Activated CD8-positive, alpha-beta T cell treated with anti-CD3 and anti-CD28 coated beads, Interleukin-2, amount 10 ng/mL, durations not matched to agents 7 days and 5 days (primary cell): ENCODE measurements at places on chromosomes 3 and 15. TPM values are rescaled to one million over a fixed set of nuclear protein-coding genes. Genes with fewer than 3 reads are reported as not detected.
A peak's percentile ranks its signal among the peaks of the same experiment; 100 is the strongest.

The ANXA2 gene
- 375 TPM for total RNA-seq

The SLC51A gene
- not detected for total RNA-seq

The RLBP1 gene
- not detected for total RNA-seq

The SAMD7 gene
- not detected for total RNA-seq

The PLA2G4E gene
- not detected for total RNA-seq

The TM2D3 gene
- 36.8 TPM for total RNA-seq

GRCh38 chr15:61226361-61227256, 2.5 kb downstream of the RORA start:
- no peak for DNase-seq

GRCh38 chr15:70382762-70383458, 285.2 kb upstream of the TLE3 start:
- peak; percentile 8 for DNase-seq

DNA sequence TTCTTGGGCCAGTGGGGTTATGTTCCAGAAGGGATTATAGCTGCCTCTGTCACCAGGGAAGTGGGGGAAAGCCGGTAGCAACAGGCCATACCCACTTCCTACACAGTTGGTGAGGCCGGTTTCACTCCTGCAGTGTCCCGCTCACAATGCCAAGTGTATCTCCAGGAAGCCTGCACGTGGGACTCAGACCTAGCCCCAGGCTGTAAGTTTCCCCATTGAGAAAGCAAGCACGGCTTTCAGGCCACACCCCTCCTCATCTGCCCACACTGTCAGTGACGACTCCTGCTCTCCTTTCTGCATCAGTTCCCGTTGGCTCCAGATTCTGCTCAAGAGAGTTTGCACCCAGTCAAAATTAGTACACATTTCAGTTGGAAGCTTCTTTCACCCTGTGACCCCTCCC, 51.6 kb upstream of the CPOX start:
- DNase-seq, result no peak

DNA sequence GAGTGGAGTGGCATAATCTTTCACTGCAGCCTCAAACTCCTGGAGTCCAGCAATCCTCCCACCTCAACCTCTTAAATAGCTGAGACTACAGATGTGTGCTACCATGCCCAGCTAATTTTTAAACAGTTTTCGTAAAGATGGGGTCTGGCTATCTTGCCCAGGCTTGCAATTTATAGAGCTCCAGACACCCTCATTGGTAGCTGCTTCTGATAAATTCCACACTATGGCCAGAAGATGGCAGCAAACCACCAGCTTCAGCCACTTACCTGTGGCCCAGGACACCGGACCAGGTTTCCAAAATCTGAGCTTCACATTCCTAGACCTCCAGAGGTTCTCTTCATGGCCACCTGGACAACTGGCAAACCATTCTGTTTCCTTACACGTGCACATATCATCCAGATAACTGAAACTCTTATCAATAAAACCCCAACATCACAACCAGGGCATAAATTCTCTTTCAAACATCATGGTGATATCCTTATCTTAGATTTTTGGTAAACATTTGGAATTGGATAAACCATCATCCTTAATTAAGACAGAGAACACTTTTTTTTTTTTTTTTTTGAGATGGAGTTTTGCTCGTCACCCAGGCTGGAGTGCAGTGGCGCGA, 28.9 kb downstream of the FBXW12 start:
- peak; percentile 76 for DNase-seq

DNA sequence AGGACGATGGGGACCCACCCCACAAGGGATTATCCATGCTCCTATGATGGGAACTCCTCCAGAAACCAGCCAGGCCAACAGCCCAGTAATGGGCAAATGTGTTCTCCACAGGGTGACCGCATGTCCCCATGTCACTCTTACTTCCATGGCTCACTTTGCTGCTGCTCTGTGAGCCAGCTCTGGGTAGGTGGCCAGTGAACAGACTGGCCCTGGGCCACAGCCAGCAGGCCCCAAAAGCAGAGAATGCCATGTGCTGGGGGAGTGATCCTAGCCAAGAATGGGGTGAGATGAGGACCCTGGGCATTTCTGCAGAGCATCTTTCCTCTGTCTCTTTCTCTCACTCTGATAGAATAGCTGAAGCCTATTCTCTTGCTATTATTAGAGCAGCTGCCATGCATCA, 391.4 kb downstream of the LRTM1 start:
- no peak for DNase-seq

DNA sequence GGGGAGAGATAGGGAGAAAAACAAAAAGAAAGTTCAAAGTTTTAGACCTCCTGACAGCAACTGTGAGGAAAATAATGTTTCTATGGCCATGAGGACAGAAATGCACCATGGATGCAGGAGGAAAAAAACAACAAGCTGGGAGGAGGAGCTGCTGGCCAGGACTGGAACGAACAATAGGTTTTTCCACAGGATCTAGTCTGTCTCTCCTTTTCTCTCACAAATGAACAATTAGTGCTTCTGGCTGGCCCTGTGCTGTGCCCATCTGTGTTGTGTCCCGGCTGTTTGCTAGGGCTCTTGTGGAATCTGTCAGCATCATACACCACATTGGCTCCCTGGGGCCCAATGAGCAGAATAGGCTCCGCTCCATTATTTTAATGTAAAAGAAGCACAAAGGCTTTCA, 15.2 kb downstream of the GK5 start:
- no peak for DNase-seq

DNA sequence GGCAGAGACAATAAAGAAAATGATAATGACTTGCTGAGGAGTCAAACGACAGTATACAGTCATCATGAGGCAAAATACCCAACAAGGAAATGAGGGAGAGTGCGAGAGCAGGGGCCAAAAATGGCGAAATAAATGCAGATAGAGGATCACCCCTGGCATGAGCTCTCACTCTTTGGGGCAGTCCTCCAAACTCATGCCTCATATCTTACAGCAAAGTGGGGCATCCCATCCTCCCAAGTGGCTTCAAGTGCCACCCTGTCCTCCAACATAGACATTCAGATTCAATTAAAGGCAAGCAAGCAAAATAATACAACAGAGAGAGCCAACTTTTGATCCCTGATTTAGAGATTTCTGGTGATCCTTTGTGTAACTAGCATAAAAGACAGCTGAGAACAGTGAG, 278.4 kb downstream of the GBE1 start:
- DNase-seq, result no peak

GRCh38 chr3:88574146-88574545, 424.4 kb downstream of the C3orf38 start:
- DNase-seq, result no peak

GRCh38 chr3:23129117-23129516, 74.0 kb upstream of the UBE2E2 start:
- DNase-seq, result no peak

DNA sequence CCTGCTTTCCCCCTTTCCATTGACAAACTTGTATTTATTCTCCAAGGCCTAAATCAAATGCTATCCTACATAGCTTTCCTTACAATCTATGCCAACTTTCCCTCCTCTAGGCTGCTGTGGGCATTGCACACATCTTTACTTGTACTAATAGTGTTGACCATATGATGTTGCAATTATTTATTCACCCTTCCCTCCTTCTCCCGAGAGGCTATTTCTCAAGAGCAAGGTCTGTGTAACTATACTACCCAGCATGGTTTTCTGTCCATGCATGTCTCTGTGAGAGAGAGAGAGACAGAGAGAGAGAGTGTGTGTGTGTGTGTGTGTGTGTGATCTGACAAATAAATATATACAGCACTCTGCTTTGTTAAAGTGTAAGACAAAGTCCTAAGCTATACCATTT, 63.8 kb downstream of the GTPBP8 start:
- no peak for DNase-seq

GRCh38 chr3:158702815-158703481, 29.3 kb downstream of the RARRES1 start:
- DNase-seq, result no peak

DNA sequence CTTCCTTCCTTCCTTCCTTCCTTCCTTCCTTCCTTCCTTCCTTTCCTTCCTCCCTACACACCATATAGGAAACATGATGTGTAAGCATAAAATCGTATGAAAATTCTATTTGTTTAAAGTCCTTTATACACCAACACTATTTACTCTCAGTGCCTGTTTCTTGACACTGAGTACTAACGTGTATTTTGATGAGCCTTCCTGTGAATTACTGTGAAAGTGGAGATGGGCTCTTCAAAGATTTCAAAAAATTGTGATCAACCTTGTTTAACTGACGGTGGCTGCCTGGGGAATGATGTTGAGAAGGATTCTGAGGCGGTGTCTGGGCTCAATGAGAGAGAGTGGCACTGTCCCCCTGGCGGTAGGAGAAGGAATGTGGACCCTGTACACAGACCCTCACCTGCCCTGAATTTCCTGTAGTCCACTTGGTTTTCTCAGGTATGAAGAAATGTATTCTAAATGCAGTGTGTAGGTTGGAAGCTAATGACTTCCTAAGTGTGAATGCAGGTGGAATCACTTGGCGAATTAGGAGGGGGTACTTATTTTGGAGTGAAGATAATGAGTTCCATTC, 237.9 kb downstream of the GAP43 start:
- DNase-seq, result no peak

- no peak for DNase-seq
These were observed 72.3 kb downstream of the TAMM41 start for GRCh38 chr3:11774296-11774877.

DNA sequence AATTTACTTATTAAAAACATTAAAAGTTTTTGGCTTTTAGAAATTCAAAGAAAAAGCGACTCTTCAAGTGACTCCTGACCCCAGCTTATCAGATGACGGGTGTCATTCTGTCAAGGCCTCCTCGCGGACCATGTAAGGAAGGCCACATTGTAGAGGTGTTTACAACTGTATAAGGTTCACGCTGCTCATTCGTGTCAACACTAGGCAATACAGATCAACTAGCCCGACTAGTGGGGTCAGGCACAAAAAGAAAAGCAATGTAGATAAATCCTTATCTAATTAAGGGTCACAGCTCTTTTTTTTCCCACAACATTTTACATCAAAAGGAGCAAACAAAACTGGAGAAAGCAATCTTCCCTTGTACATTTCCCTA, 207.5 kb upstream of the NR2F2 start:
- no peak for DNase-seq

DNA sequence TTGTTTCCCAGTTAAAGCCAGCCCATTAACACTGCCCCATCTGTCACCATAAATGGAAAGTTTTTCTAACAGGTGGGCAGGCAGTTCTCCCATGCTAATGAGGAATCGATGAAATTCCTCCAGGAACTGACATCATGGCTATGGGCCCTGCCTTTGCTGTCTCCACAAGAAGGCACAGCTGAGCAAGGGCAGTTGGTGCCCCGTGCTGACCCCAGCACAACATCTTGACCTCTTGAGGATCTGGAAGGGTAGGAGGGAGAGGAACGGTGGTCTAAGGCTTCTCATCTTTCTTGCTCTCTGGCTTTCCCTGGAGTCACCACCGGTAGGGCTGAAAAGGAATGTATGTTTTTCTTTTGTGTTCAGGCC, 46.7 kb downstream of the CHCHD6 start:
- DNase-seq, result no peak

DNA sequence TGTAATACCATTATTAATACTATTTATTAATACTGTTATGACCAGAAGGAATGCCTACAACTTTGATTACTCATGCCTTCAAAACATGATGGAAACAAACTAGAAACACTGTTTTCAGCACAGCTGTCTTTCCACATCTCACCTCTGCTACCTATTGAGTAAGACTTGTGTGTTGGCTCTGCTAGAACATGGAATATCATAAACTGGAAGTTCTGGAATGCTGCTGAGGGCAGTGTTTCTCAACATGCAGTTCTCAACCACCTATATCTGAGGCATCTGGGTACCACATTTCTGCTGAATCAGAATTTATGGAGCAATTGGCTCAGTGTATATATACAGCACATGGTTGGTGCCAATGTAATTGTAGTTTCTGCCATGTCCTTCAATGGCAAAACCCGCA, 392.1 kb downstream of the TUSC7 start:
- no peak for DNase-seq

DNA sequence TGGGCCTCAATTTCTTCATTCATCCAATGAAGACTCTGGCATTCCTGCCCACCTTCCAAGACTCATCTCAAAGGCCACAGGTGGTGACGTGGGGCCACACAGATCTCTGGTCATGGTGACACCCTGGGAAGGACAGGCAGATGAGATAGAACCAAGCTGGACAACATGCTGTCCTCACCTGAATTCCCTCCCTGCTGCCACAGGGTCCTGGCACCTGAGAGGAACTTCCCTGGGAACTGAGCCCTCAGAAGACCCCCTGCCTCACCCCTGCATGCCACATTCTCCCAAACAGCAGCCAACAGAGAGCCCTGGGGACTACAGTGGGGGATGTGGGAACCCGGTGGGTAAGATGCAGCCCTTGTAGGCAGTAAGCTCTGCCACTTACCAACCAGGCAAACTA, 10.7 kb downstream of the KLF15 start:
- no peak for DNase-seq

- no peak for DNase-seq
These were observed 983.7 kb downstream of the MCTP2 start for GRCh38 chr15:95215017-95215416.

DNA sequence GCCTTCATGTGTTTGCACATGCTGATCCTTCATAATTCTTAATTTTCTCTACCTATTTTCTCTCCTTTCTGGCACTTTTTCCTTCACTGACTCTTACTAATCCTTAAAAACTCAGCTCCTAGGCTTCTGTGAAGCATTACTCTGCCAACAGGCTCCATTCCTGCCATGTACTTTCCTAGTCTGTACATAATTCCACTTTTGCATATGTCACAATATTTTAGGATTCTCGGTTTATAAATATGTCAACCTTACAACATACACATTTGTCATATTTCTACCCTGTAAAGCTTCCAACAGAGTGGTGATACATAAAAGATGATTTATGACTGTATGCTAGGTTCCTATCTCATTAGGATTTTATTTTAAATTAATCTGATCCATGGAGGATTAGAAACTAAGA, 38.2 kb upstream of the AGTR1 start:
- no peak for DNase-seq

DNA sequence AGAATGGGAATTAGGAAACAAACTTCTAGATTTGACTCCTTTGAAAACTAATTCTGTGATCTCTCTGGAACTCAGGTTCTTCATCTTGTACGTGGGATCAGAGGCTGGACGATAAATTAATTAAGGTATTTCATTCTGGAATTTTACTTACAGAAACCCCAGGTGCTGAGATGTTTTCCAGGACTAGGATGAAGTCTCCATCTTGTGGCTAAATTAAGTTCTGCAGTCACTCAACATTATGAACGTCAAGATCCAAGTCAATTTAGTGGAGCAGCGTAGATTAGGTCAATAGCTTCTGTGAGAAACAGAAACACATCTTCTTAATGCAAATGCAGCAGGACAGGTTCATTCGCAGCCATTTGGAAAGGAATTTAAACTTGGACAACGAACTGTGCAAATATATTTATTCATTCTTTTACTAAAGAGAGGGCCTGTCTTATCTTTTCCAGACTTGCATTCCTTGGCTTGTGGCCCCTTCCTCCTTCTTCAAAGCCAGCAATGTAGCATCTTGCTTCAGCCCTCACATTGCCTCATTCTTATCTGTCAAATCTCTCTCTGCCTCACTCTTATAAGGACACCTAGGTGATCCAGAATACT, 26.7 kb upstream of the TMC3 start:
- peak; percentile 31 for DNase-seq

- no peak for DNase-seq
These were observed 1.2 kb upstream of the LMCD1 start for GRCh38 chr3:8500319-8500988.
